EL (cell line): ENCODE measurements at places on chromosomes 2 and 18.
A peak's percentile ranks its signal among the peaks of the same experiment; 100 is the strongest.

DNA sequence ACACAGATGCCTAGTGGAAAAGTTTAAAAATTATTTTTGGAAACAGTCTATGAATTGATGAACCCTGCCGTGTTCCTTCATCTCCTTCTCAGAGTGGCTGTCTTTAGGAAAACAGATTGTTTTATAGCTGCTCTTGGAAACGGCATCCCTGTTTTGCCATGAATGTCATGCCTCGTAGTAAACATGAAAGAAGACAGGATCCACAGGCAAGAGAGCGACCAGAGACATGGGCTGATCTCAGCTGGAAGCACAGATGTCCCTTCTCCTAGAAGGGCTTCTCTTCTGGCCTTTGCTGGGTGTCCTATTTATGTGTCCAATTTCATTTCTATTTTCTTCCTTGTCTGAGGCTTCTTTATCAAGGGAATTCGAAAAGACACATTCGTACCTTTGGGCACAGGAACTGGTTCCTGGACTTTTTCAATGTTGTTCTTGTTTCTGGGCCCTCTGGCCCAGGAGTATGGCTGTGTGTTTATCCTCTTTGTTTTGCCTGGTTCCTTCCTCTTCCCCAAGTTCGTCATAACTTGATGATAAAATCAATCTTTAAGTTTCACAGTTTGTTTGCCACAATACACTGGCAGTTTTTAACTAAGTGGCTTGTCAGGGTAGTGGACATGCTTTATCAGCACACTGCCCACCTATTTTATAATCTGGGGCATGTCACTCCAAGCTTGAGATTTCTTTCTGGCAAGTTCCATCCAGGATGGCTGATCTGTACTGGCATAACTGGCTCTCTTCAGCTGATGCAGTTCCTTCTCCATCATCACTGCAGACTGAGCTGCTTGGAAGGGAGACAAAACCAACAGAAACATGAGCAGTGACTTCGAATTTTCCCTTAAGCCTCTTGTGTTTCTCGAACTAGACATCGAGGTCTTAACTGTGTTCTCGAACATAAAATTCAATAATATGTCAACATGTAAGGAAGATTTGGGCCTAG is 63.2 kb upstream of the MGAT4A start:
- no peak for DNase-seq

GRCh38 chr18:13629841-13630715 is 96.3 kb downstream of the FAM210A start:
- peak; percentile 56 for DNase-seq

GRCh38 chr2:14189929-14190328 is 442.6 kb upstream of the LRATD1 start:
- DNase-seq, result peak; percentile 1

DNA sequence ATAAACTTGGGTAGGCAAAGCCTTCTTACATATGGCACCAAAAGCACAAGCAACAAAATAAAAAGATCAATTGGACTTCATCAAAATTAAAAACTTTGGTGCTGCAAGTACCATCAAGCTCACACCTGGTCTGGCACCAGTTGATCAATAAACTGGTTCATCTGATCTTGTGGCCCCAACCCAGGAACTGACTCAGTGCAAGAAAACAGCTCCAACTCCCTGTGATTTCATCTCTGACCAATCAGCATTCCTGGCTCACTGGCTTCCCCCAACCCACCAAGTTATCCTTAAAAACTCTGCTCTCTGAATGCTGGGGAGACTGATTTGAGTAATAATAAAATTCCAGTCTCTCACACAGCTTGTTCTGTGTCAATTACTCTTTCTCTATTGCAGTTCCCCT is 8.4 kb downstream of the EPG5 start:
- DNase-seq, result peak; percentile 57

- no peak for DNase-seq
Observed at GRCh38 chr18:42784632-42785031, 330.9 kb downstream of the RIT2 start.

DNA sequence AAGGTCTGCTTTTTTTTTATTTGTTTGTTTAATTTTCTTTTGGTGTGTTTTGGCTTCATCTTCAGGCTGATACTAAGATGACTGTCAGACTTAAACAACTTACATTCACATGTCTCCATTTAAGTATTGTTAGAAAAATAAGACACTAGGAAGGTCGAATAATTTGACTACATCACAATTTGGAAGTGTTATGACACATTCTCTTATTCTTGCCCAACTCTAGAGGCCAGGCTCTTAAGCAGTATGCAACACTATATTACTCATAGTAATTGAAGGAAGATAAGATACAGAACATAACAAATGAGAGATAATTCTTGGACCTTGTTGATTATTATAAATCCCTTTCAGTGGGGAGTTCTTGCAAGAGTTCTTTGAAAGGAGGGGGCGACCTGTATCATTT is 295.3 kb upstream of the COL3A1 start:
- peak; percentile 53 for DNase-seq

- DNase-seq, result no peak
Observed at GRCh38 chr18:53745224-53745967, 479.1 kb downstream of the MBD2 start.

- DNase-seq, result no peak
Observed at GRCh38 chr2:6967301-6967700, 50.1 kb downstream of the RNF144A start.

GRCh38 chr2:202104286-202104870 is 31.3 kb downstream of the KIAA2012 start:
- peak; percentile 76 for DNase-seq

GRCh38 chr2:136362676-136363390 is 244.9 kb upstream of the CXCR4 start:
- no peak for DNase-seq

DNA sequence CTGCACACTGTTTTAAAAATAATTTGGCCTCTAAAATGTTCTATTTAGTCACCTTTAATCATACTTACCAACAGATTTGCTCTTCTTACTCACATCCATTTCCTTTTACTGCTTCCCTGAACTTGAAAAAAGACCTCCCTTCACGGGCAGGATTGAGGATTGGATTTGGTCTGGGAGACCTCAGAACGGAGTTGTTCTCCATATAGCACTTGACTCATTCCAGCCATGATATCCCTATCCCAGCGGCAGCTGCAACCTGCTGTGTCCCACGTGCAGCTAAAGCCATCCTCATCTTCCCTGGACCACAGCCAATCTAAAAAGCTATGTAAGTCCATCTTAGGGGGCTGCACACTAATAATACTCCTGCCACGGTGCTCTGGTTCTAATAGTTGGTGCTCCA is 97.0 kb upstream of the PTPRM start:
- no peak for DNase-seq

- DNase-seq, result peak; percentile 36
Observed at GRCh38 chr2:46119453-46119852, 177.8 kb upstream of the EPAS1 start.

DNA sequence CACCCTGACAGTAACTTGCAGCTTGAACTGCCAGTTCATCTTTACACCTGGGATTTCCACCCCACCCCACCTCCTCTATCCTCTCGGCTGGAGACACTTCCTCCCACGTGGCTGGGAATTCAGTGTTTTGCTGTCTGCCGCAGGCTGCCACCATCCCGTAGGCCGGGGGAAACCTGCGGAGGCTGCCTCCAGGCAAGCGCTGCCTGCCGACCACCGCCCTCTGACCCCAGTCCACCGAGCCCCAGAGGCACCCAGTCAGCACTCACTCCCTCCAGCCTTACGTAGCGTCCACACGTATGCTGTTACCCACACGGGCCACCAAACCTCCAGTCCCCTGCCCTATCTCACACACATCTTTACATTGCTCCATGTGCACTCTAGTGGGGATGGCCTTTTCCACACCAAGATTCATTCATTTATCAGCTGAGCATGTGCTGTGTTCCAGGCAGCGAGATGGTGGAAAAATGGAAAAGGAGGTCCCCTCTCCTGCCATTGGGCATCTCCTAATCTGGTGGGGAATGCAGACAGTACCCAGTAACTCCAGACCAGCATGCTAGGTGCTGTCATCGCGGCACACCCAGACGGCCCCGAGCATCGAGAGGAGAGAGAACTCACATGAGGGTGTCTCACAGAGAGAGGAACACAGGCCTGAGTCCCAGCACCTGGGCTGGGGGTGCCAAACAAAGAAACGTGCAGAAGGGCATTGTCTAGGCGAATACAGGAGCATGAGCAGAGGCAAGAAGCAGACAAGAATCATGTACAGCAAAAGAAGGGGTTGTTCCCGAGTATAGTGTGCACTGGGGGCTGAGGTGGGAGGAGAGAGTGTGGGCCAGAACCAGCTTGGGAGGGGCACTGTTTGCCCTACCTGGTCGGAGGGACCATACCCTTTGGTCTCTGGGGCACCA is 166.9 kb downstream of the SMAD7 start:
- DNase-seq, result no peak

DNA sequence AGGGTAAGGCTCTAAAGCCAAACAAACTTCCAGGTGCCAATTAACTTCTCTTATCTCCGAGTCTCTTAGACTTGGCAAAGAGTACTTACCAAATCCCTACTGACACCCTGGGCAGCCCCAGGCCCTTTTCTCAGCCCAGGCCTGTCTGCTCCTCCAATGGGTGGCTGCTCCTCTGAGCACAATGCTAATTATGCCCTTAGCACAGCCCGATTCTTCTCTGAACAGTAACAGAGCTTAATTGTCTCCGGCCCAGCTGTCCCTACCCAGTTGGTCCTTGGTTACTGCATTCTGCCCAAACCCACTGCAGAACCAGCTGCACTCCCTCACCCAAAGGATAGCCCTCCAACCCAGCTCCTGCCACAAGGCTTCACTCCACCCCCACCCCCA is 110.3 kb downstream of the SMAD7 start:
- no peak for DNase-seq

DNA sequence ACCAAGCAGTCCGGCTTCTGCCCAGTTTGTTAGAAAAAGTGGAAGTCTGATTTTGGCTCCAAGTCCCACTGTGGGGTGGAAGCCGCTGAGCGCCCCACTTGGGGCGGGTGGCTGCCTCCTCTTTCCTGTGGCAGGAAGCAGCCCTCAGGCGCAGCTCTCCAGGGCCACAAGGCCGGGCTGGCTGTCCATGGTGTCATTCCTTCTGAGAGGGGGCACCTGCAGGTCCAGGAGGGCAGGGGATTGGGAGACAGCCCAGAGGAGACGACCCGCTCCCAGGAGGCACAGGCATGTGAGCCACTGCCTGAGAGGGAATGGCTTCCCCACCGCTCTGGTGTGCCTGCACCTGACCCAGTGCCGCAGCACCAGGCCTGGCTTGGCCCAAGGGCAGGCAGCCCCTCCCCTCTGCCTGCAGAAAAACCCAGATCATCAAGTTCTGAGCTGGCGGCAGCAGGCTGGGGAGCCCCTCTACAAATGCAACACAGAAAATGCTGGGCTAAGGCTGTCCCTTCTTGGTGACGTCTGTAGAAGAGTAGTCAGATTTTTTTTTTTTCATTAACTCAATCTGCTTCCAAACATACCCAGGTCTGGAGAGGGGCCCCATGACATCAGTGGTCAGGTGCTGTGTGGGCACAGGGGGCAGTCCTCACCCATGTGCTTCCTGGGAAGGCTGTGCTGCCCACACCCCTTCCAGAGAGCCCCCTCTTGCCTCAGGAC is 38.4 kb downstream of the HS6ST1 start:
- no peak for DNase-seq

DNA sequence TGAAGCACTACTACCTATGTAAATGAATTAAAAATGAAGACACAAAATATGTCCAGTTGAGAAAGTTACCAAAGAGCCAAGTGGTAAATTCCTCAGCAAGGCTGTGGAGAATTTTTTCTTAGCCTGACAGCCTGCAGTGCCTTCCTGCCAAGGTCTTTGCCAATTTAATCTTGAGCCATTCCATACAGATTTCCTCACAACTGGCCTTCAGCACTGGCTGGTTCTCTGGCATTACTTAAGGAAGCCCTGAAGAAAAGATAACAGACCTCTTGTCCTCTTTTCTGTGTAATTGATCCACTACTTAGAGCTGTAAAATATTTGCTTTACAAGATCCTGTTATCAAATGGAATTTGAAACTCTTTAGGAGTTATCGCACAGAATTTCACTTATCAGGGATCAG is 334.2 kb upstream of the LRRTM1 start:
- DNase-seq, result no peak

DNA sequence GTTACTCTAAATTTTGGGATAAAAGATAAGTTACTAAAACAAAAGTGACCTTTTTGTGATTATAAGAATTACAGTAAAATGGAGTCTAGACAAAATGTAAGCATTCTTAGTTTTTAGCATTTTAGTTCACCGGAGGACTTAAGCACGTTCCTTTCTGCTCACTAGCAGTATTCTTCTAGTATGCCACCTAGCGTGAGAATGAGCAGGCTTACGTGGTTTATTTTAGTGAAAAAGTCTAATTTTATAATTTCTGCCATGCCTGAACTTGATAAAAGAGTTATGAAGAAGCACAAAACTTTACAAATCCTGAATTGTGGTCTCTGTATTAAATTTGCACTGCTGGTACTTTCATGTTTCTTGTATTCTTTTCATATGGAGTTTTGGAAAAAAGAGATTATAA is 12.6 kb upstream of the OTX1 start:
- DNase-seq, result no peak

DNA sequence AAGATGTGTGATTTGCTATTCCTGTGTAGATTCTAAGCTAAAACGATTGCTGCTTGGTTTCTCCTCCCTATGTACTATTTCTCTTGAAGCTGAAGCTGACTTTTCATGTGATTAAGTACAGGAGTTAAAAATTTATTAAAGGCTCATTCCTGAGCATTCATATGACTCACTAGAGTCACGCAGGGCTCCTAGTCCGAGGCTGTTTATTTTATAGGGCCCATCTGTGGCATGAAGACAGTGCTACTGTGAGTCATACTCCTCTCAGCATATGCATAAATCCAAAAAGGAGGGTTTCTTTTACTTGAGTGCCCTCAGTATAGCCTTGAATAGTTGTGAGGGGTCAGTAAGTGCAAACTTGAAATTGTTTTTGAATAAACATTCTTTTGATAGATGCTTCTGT is 378.8 kb downstream of the PTPRM start:
- DNase-seq, result peak; percentile 96

GRCh38 chr2:23200787-23201114 is 184.2 kb upstream of the KLHL29 start:
- DNase-seq, result no peak
